Effector CD8-positive, alpha-beta T cell (primary cell): ENCODE measurements at places on chromosomes 5 and 9.

DNA sequence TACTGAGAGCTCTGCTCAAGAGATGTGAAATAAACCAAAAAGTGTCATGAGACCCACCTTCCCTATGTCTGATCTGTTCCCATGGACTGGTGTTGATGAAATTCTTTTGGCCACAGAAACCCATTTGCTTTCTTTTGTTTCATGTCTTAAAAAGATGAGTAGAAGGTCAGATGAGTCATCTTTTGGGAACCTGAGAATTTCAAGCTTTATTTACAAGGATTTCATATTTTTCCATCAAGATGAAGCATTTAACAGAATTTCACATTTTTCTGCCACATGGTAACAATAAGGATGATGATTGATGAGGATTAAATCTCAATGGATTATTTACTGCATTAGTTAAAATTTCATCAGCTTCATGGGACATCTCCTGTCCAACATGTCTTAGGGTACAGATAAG lies 337.8 kb downstream of the DEPDC1B start:
- DNase-seq = no peak

- DNase-seq = no peak
Observed at GRCh38 chr5:124960266-124960665, 213.8 kb upstream of the ZNF608 start.

DNA sequence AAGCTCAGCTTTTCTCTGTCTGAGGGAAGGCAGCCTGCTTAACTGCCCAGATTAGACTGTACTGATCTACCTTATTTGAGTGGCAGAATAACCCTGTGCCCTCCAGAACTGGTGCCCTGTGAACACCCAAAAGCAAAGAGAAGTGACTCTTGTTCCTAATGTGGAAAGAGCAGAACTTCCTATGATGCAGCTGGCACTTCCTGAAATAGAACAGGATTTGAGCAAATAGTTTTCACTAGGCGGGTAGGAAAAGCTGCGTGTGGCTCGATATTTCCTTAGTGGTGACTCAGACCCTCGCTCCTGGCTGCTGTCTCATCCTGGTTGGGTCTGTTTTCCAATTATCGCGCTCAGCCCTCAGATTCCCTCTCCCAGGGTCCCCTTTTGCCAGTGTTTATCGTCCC lies 89.9 kb downstream of the SH3TC2 start:
- no peak for DNase-seq

DNA sequence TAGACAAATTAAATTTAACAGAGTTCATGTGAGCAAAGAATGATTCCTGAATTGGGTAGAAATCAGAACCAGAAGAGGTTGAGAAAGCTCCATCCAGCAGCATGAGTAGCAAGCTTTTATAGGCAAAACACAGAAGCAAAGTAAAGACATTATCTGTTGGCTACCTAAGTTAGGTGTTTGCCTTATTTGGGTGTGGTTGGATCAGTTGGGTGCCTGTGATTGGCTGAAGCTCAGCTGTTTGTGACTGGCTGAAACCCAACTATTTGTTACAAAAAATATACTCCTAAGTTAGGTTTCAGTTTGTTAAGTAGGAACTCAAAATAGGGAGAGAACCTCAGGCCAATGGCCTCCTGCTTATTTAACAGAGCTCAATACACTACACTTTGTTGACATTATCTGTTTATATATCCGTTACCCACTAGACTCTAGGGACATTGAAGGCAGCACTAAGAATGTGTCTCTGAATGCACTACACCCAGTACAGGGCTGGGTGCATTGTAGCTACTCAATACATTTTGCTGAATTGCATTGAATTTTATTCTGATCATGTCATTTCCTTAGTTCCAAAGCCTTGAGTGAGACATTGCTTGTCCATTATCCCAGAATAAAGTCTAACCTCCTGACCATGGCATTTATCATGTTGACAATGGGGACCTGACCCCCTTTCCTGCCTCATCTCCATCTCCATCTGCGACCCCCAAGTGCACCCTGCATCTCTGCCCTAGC lies 98.7 kb downstream of the CCDC192 start:
- DNase-seq = no peak

DNA sequence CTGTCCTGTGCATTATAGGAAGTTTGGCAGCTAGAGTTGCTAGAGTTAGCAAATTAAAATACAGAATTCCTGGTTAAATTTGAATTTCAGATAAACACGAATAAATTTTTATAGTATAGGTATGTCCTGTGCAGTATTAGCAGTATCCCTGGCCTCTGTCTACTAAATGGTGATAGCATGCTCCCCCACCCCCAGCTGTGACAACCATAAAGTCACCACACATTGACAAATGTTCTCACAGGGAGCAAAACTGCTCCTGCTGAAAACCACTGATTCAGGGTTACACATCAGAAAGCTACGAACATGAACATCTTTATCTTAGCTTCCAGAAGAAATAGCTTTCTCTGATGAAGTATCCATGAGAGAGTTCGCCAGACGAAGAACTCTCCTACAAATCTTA lies 91.8 kb upstream of the CCDC112 start:
- no peak for DNase-seq

GRCh38 chr9:120435091-120435490 lies 144.9 kb downstream of the CDK5RAP2 start:
- DNase-seq = no peak

DNA sequence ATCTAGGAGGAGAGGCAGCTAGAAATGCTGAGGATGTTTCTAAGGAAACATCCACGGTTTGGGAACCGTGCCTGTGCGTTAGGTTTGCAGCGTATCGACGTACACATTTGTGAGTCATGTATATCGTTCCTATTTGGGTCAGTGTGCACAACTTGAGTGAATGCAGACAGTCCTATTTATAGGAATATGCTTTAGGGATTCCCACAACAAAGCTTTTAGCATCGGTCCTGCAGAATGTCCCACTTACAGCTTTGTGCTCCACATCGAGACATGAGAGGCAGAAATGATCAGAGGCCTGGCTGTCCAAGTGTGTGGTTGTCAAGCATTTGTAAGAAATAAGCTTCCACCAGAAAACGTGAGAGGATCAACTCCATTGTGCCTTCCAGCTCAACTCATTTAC lies 1282.7 kb upstream of the WWC1 start:
- DNase-seq = no peak

DNA sequence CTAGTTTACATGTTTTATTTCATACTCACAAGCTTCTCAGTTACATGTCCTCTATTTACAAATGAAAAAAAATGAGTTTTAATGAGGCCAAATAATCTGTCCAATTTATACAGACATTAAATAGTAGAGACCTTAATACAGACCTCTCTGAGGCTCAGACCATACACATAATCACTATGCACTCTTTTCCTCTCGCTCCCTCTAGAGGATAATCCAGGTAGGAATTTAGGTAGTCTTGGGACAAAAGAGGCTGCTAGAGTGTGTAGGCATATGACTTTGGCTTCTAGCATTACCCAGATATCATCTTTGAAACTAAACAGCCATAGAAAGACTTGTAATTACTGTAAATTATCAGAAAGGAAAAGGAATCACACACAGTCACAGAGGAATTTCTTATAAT lies 444.7 kb downstream of the HINT1 start:
- no peak for DNase-seq
